ENCODE measurements at places on chromosomes 7 and 10.

- DNase-seq, result no peak
Measured at GRCh38 chr7:48188776-48189520, 17.7 kb downstream of the ABCA13 start.

GRCh38 chr10:17747883-17748550 lies 4.0 kb upstream of the TMEM236 start:
- no peak for DNase-seq

- no peak for DNase-seq
Measured at GRCh38 chr7:80637454-80637853, 988 bp upstream of the CD36 start.

- DNase-seq, result no peak
Measured at GRCh38 chr10:4653160-4653559, 172.8 kb upstream of the AKR1E2 start.

- DNase-seq, result no peak
Measured at GRCh38 chr10:92696606-92697383, 7.0 kb downstream of the HHEX start.

- no peak for DNase-seq
Measured at GRCh38 chr7:106339513-106340246, 54.9 kb upstream of the NAMPT start.

GRCh38 chr10:88346144-88346977 lies 236.8 kb downstream of the RNLS start:
- DNase-seq, result no peak

DNA sequence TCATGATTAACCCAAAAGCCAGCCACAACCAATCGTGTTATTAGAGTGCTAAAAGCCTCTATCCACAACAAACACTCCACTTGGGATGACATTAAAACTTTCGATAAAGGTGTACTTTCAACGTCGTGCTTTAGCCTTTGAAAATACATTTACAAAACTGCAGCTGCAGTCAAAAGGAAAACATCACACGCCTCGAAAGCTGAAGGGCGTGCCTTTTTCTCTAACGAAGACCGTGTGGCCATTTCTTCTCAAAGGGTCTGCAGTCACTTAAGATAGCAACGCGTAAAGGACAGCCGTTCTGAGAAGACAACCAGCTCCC lies 1.1 kb downstream of the ARHGAP12 start:
- no peak for DNase-seq

GRCh38 chr7:24301703-24302102 lies 17.7 kb downstream of the NPY start:
- DNase-seq, result no peak

GRCh38 chr7:43905956-43906330 lies 453 bp downstream of the URGCP start:
- DNase-seq, result peak; percentile 27

DNA sequence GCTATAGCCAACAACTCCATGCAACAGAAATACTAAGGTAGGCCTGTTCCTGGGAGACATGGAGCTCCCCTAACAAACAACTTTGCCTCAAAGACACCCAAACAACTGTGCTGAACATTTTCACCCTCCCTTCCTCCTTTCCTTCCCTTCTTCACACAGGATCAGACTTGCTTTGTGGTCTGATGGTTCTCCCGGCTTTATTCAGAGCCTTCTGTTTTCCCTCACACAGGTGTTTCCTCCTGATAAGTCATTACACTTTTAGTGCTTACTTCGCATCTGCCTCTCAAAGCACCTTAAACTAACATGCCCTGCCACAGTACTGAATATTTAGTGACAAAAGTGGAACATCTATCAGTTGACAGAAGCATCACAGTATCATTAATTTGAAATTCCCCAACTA lies 56.3 kb upstream of the YAE1 start:
- no peak for DNase-seq

GRCh38 chr10:5509691-5510090 lies 10.3 kb upstream of the CALML5 start:
- no peak for DNase-seq

GRCh38 chr10:131493432-131493831 lies 181.9 kb upstream of the TCERG1L start:
- no peak for DNase-seq

GRCh38 chr7:96800824-96801223 lies 91.2 kb upstream of the SEM1 start:
- no peak for DNase-seq

DNA sequence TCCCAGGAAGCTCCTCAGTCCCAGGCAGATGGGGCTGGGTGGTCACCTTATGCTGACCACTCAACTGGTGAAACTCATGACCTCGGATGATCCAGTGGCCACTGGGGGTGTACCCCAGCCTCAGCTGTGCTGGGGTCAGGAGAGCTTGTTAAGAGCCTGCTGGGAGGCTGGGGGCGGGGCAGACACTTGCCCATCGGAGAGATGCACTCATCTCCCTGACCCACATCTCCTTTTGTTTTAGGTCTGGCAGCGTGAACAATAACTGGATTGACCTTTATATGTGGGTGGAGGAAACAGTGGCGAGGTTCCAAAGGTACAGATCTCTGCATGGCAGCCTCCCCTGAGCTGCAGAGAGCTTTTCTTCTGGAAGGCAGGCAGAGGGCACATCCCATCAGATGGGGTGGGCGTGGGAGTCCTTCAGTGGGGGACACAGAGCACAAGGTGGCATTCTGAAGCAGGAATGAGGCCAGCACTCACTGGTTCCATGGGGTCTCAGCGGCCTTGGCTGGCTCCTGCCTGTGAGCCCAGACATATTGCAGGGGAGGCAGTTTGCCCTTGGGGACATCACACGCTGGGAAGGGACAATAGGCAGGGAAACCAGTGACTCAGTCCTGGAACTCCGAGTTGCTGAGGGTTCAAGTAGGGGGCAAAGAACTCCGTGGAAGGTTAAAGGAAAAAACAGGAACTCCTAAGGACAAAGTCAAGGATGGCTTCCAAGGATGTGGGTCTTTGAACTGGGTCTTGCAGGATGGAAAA lies 5.2 kb downstream of the ANTXRL start:
- DNase-seq, result no peak

- DNase-seq, result no peak
Measured at GRCh38 chr7:5453566-5454075, 30.0 kb upstream of the TNRC18 start.

DNA sequence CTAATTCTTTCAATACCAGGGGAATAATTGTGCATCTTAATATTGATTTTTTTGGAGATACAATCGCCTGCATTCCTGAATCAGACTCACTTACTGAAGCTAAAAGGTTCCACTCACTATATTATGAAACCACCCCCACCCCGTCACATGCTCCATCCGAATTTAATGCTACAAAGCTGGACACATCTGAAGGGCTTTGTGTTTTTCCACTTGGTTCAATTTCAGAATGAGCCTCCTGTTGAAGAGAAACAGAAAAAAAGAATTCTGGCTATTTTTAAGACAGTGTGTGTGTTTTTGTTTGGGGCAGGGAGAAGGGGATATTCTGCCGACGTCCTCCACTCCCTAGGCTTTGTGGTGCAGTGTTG lies 165.5 kb upstream of the TBX20 start:
- no peak for DNase-seq

- no peak for DNase-seq
Measured at GRCh38 chr10:63068246-63068645, 64.9 kb upstream of the NRBF2 start.

DNA sequence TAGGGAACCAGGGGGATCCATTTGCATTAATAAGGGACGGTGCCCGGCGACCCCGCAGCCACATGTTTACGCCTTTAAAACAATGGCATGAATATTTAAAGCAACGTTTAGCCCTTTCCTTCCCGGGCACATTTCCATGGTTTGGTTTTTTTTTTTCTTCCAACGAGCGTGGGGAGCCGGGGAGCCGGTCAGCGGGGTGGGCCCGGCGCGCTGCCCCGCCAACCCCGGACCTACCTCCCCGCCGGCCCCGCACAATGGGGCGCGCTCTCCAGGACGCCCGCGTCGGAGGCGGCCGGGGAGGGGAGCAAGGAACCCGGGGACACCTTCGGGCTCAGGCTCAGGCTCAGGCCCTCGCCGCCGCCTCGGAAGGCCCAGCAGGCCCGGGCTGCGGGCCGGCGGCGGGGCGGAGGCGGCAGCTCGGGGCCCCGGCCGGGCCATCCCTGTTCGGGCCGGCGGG lies 1.0 kb downstream of the SEPHS1 start:
- DNase-seq, result no peak

- DNase-seq, result no peak
Measured at GRCh38 chr10:47230482-47230881, 69.5 kb upstream of the GDF10 start.

- no peak for DNase-seq
Measured at GRCh38 chr10:26173837-26174236, 42.7 kb upstream of the GAD2 start.

DNA sequence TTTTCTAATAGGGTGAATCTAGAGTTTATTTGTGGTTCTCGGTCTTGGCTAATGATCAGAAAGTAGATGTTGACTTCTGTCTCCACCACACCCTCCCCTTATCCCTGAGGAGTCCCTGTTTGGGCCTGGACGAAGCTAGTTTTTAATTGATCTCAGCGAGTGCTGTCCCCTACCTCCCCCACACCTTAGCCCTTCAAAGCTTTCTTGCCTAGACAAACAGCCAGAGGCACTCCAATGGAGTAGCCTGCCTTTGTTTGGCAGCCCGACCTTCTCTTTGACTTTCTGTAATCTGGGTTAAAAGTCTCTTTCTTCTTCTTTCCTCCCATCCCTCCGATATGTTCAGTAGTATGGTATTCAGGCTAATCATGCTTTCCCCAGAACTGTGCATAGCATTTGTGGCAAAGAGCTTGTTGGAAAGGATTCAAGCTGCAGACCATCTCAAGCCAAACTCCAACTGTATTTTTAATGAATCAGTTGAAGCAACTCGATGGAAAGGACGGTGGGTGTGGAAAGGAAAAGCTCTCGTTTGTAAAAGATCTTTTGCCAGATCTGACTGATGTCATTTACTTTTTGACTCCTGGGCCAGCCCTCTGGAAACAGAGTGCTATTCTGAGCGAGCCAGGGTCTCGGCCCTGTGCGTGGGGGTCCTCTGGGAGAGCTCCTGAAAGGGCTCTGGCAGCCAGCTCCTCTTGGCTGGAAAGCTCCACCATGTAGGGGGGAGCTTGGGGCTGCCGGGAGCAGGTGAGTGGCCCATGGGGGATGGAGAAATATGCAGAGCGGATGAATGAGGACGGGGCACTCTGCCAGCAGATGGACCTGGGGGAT lies 4.5 kb downstream of the FAM180A start:
- DNase-seq, result no peak

DNA sequence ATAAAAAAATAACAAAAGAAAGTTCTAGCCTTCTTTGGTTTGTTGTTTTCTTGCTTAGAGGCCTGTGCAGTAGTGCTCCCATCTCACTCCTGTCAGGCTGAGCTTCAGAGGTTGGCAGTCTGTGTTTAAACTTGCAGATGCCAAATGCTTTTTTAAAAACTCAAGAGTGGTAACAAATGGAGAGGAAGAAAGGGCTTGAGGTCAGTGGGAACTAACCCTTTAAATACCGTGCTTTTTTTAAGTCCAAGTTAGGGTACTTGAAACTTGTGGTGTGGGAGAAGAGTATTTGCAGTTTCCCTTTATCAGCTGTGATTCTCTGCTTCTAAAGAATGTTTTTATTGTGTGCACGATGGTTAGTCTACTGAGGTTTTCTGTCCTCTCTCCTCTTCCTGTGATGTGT lies 29.4 kb downstream of the ZRANB1 start:
- no peak for DNase-seq

DNA sequence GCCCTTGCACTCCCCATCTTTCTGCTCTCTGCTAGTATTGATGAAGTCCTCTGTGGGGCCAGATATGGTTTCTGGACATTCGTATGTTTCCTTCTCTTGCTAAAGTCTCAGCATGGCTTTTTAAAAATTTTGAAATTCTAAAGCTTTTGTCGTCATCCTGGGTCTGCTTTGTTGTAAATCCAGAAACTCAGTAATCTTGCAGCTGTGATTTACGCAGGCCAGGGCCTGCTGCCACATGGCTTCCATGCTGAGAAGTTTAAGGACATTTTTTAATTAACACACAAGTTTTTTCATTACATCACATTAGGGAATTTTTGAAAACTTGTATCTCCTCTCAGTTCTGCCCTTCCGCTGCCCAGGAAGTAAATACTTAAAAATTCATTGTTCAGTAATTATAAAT lies 686.1 kb upstream of the IGFBP3 start:
- no peak for DNase-seq

- no peak for DNase-seq
Measured at GRCh38 chr10:58030208-58030607, 237.5 kb downstream of the IPMK start.

GRCh38 chr7:152476551-152476950 lies 40.7 kb upstream of the KMT2C start:
- DNase-seq, result no peak

DNA sequence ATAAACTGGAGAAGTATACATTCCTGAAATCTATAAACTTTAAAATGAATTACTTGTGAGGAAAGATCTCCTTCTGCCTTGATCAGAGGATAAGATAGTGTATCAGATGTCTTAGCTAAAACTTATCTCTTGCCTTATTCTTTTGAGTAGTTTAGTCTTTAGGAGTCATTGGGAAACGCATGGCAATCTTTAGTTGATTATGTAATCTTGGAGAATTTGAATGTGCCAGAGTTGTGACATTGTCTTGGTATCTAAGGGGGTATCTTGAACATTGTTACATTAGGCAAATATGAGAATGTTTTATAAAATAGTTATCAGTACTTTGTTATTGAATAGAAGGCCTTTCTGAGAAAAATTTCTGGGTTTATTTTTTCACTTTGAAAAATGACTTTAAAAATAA lies 61.6 kb upstream of the ADRA2A start:
- DNase-seq, result no peak

DNA sequence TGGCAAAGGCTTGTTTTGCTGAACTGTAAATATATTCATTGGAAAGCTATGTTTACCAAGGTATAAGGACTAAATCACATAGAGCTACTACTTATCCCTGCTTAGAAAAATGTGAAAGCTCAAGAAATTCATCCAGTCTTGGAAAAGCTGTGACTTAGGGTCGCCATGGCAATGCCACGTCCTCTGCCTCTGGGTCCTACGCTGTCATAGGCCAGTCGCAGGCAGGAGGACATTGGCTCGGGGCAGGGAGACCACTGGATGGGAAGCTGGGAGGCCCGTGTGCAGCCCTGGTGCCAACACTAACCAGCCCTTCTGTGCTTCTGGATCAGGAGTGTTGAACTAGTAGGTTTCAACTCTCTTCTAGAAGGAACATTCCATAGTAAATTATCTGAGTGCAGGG lies 67.3 kb upstream of the PDZD8 start:
- no peak for DNase-seq

DNA sequence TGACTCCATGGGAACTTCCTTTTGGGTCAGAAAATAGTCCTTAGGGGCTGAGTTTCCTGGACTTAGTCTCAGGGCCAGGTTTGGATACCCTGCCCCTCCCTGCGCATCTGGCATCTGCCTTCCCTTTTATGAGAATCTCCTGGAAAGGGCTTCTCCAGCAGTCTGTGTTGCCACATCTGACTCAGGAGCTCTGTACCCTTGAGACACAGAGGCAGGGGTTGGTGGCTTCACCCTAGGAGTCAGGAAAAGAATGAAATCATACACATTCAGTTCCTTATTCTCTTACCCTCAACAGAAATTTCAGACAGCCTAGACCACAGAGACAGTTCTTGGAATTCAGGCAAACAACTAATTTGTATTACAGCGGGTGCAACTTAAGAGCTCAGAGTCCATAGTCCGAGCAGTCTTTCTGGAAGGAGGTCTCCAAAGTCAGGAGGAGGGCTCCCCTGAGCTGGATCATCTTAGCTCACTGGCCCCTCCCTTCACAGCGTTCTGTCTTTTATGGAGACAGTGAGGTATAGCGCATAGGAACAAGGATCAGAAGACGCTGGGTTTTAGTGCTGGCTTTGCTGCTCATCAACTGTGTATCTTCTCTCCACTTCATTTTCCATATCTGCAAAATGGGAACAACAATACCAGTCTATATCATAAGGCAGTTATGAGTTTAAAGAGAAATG lies 3.0 kb upstream of the PLAU start:
- DNase-seq, result no peak

GRCh38 chr7:1225441-1226185 lies 7.1 kb upstream of the UNCX start:
- peak; percentile 18 for DNase-seq

Data from activated naive CD4-positive, alpha-beta T cell (primary cell).